GM12891 (cell line): ENCODE measurements at places on chromosomes 6 and 20.

GRCh38 chr6:37538107-37538506, 38.4 kb upstream of the CCDC167 start:
- no peak for DNase-seq

DNA sequence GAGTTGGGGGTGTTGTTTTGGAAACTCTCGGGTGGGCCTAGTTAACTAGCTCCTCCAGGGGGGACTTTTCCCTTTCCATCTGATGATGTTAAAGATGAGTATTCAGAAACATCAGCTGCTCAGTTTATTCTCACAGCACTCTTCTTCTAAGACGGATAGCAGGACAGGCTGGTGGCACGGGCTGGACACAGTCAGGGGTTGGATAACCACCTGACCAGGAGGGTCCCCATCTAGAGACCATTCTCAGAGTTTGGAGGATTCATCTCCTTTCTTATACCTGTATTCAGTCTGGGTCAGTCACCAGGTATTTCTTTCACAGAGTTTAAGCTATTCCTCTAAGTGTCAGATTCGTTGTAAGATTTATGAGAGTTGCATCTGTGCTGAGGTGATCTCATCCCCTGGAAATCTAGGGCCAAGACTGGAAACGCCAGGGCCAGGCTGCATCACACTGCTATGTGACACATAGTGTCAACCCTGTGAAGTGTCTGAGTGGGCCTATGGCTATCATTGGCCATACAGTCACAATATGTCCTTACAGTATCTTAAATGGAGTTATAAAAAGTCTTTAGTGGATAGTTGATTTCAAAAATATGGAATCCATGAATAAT, 111.7 kb downstream of the FAM50B start:
- DNase-seq, result no peak

GRCh38 chr20:19909725-19910124, 107.4 kb upstream of the NAA20 start:
- no peak for DNase-seq

DNA sequence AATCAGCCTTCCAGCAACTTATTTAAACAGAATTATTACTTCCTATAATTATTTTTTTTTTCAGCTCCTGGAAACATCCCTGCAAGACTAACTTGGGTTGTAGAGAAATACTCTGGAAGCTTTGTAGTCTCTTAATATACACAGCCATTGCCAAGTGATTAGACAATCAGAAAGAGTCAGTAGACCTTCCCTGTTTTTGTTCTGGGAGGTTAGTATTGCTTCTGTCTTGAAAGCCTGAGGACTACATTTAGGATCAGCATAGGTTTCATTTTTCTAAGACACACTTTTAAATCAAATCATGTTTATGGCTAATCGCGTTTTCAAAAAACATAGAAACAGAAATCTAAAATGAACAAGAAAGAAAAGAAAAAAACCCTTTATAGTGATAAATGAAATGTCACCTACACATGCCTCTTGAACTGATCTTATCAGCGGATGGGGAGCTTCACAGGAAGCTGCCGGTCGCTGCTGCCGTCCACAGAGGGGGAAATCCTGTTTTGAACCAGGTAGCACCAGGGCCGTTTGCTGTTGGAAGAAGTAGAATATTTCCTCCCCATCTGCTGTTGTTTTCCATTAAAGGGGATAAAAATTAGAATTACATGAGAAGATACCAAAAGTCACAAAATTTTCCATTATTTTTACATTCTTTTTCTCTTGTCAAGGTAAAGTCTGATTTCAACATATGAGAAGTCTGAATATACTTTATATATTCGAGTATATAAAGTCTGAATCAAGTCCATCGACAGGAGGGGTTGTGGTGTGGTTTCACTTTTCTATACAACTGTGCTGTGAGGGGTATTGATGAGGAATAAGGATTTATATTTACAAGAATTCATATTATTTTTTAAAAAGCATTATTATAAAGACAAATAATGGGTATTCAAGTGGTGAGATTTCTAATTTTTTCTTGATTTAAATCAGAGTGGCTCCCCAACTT, 94.6 kb downstream of the ARMC2 start:
- no peak for DNase-seq

DNA sequence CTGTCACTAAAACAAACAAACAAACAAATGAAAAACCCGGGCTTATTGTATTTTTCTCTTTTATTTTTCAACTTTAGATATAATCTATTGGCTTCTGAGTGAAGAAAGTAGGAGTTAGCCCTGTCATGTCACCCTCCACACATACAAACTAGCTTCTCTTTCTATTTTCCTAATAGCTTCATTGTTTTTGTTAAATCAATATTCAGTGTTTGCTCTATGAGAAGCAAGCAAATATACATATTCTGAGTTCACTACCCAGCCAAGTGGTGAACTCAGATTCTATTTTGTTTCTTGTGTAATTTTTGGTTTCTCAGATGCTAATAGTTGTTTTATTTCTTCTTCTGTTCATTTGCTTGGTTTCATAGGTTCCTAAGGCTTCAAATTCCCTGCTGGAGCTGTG, 66.4 kb downstream of the SNRNP48 start:
- no peak for DNase-seq

GRCh38 chr6:64034910-64035655, 399.5 kb downstream of the PHF3 start:
- DNase-seq, result no peak

DNA sequence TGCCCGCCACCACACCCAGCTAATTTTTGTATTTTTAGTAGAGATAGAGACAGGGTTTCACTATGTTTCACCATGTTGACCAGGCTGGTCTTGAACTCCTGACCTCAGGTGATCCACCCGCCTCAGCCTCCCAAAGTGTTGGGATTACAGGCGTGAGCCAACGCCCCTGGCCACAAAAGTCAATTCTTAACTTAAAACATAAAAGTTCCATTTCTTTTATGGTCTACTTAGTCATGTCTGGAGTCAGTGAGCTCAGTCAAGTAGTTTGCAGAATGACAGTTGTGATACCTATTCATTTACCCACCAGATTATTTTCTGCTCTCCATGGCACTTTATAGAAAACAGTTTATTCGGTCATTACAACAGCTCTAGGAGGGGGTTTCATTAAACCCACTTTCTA, 103.1 kb upstream of the ESR1 start:
- DNase-seq, result no peak

- DNase-seq, result no peak
Observed at GRCh38 chr6:149895833-149896271, 2.1 kb downstream of the RAET1E start.

DNA sequence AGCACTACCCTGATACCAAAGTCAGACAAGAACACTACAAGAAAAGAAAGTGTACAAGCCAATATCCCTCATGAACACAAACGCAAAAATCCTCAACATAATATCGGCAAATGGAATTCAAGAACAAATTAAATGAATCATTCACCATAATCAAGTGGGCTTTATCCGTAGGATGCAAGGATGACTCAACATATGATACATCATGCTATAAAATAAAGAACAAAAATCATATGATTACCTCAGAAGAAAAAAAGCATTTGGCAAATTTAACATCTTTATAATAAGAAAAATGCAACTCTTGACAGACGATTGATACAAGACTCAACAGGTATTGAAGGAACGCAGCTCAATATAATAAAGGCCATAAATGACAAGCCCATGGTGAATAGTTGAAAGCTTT, 843.9 kb downstream of the FRK start:
- no peak for DNase-seq

DNA sequence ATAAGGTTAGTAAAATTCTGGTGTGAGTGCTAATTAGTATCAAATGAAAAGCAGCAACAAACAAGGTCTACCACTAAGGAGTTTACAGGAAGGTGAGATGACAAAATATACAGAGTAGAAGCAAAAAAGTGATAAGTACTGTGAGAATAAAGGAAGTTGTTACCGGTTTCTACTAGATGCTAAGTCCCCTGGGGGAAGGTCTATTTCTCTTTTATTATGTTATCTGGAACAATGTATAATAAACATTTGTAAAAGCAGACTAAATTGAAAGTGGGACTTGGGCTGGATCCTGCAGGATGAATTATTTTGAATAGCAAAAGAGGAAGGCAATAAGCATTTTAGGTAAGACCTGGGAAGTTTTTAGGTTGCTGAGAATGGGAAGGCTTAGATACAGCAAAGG, 158.7 kb upstream of the SLC22A16 start:
- no peak for DNase-seq

DNA sequence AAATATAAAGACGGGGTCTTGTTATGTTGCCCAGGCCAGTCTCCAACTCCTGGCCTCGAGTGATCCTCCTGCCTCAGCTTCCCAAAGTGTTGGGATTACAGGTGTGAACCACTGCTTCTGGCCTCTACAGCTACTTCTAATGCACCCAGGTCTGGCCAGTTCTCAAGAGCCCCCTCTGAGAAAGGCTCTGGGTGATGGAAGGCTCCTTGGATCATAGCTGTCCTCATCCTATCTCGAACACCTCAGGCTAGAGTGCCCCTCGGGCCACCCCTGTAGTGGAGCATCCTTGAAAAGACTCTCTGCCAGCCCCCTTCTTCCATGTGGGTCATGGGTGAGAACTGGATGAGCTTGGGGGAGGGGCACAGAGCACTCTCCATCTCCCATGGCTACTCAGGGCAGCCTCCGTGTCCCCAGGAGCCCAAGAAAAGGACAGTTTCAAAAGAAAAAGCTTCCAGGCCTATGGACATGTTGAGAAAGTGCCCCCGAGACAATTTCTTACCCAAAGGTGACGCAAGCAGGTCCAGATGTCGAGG, 714 bp upstream of the MYLK2 start:
- DNase-seq, result no peak

GRCh38 chr20:1636621-1637020, 16.8 kb upstream of the SIRPB1 start:
- no peak for DNase-seq
